Tibial nerve (tissue), 4 donors: ENCODE measurements at places on chromosomes 3 and 15.

GRCh38 chr15:78641102-78641748 is at the start of gene CHRNB4:
Gene CHRNB4, minus strand, starts transcription at chr15:78641210. Its CDS starts 77 bp downstream, at chr15:78641133.
- DNase-seq: no peak

- DNase-seq: no peak
Observed at GRCh38 chr15:39181056-39181747, 399.7 kb upstream of the THBS1 start.

GRCh38 chr3:122358703-122359032 is 24.4 kb downstream of the MIX23 start:
- DNase-seq: no peak

DNA sequence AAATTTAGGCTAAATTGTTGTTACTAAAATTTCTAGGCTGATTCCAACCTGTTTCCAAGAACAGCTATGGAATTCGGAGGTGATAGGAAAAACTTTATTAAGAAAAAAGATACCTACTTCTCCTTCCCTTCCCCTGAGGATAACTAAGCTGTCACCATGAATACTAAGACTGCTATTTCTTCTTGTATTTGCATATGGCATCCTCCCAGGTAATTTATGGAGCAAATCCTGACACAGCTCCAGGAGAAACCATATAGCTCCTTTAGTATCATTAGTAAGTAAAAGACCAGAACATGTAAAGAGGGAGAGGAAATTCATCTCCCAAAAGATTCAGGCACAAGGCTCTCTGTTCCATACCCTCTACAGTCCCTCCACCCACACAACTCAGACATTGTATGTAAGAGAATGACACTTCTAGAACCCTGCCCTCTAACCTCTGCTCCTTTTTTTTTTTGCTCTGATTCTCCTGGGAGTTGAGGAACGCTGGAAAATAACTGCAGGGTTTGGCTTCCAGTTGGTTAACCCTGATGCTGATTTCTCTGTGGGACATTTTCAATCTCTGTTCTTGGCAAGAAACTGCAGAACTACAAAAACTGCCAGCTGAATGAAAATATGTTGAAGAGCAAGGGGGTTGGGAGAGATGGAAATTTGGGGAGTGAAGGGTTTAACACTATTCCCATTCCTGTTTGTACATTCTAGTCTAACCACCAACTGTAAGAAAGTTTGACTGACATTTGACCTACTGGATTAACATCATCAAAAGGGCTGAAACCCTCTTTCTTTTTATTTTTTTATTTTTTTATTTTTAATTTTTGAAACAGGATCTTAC is 14.2 kb upstream of the MAGI1 start:
- DNase-seq: no peak

DNA sequence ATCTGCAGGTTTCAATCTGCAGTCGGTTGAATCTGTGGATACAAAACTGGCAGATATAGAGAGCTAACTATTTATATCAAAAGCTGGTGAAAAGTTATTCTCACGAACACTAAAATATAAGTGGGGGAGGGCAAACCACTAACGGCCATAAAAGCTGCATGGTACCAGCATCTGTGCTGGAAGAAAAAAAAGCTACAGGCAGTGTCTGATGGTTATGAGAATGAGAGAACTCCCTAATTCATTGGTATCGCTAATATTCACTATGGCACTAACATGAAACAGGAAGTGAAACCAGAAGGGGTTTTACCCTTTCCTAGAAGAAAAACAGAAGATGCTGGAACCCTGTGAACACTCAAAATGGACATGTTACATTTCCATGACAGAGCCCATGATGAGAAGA is 15.9 kb downstream of the CEP70 start:
- no peak for DNase-seq

GRCh38 chr3:162932503-162932902 is 1435.9 kb downstream of the OTOL1 start:
- no peak for DNase-seq

DNA sequence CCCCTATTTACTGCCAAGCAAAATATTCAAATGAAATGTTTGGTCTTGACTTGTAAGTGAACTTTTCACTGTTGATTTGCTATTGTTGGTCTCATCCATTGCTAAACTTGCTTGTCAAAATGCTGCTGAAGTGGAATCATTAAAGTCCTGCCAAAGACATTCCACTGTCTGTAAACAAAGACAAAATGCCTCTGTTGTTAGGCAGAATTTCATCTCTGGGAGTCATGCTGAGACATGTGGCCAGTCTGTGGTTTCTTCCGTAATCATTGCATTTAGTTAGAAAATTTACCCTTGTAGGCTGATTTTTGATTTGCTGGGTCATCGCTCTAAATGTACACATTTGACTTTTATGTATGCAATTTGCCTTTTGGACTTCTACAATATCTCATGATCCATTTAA is 577.7 kb downstream of the MECOM start:
- no peak for DNase-seq

GRCh38 chr15:66126456-66126855 is 127.1 kb downstream of the MEGF11 start:
- DNase-seq: no peak
